Foreskin fibroblast (primary cell): ENCODE measurements at places on chromosomes 7 and 10.

- no peak for DNase-seq
Measured at GRCh38 chr7:116161728-116162127, 48.6 kb upstream of the TES start.

DNA sequence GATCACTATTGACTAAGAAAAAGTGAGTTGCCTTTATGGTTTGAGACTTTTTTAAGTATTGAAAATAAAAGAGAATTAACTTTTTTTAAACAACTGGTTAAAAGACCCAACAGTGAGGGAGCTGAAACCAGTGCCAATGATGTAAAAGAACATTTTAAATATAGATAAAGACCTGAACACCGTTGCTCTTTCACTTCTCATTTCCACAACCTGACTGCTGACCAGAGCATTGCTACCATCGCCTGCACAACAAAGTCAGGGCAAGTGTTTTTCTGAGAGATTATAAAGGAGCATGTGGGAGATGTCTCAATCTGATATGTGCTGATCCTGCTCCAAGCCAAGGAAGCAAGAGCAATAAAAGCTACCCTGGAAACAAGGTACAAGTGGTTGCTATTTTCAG lies 34.7 kb downstream of the IMMP2L start:
- no peak for DNase-seq

DNA sequence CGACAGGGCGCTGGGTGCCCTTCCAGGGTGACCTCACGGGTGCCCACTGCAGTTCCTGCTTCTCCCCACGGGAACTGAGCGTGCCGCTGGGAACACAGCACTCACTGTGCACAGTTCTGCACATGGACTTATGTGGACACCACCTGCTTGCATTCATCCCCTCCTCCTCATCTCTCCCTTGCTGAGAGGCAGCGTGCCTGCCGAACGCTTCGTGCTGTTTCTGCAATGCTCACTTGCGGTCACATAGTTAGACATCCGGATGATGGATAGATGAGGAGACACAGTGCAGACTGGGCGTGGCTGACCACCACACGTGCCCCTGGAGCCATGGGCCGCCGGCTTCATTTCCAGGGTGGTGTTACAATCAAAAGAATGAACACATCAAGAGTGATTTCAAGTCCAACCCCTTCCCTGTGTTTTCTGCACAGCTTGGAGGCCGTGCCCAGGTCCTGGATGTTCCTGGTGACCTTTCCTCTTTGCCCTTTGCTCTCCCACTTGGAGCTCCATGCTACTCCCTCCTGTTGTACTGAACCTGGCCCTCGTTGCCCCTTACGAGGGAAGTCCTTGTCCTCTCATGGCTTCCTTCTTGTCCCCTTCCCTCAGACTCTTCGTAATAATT lies 119.4 kb downstream of the VIPR2 start:
- DNase-seq, result no peak

GRCh38 chr10:113151190-113151666 lies 201.2 kb downstream of the TCF7L2 start:
- DNase-seq, result no peak

DNA sequence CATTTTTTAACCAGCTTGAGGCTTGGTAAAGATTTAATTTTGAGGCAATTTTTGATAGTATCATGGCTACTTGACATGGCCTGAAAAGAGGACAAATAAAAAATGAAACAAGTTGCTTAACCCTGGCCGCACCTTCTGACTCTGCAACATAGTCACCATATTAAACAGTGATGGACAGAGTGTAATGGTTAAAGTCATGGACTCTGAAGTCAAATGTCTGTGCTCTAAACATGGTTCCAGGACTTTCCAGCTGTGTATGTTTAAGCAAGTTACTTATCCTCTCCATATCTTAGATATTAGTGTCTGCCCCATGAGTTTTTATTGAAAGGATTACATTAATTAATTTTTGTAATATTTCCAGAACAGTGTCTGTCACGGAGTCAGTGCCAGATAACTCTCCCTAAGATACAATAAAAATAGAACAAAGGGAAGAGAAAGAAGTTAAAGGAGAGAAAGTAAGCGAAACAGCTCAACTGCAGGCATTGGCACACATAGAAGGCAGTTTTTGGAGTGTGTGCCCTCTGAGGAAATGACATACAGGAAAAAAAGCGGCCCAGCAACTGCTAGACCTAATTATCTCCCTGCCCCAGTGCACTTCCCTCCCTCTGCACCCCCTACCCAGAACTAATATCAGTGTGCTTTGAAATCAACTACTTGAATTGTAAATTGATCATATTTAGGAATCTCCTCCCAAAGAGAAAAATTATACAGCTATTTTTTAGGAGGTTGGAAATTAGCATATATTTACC lies 65.3 kb downstream of the MACC1 start:
- DNase-seq, result no peak

DNA sequence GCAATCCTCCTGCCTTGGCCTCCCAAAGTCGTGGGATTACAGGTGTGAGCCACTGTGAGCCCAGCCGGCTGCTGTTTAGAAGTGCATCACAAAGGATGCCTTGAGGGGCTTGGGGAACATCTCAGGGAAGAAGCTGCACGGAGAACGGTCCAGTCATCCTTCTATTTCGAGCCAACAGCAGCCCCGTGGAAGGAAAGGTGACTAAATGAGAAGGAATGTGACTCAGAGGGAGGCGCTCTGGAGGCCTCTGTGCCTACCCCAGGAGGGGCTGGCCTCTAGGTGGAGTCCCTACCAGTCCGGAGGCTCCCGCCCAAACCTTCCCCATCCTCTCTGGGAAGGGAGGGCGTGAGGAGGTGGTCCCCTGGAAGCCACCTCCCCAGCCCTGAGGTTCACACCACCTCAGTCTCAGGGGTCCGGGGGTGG lies 76.2 kb downstream of the CTBP2 start:
- DNase-seq, result peak; percentile 94

GRCh38 chr7:155643804-155644177 lies 670 bp upstream of the RBM33 start:
- DNase-seq, result peak; percentile 12

DNA sequence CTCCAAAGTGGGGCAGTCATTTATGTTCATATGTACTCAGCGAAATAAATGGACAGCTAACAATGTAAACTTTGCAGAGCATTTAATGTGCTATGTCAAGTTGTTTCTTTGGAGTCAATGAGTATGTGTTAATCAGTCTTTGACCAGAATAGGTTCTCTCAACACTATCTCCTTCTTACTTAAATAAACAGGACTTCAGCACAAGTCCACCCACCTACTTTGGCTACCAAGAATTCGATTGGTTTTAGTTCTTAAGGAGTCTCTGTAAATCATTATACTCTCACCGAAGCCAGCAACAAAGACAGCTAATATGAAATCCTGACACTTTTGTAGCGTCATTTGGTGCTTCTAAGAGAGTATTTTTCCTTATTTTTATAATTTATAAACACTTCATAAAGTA lies 6.9 kb downstream of the WEE2 start:
- DNase-seq, result no peak

- peak; percentile 68 for DNase-seq
Measured at GRCh38 chr7:139675127-139676125, 102.4 kb downstream of the HIPK2 start.
